NCI-H460 (cell line): ENCODE measurements at places on chromosomes 4 and X.

- no peak for DNase-seq
Observed at GRCh38 chr4:113404841-113405240, 355.4 kb downstream of the ANK2 start.

GRCh38 chrX:86016139-86016538, 31.2 kb downstream of the CHM start:
- DNase-seq: no peak

- DNase-seq: no peak
Observed at GRCh38 chr4:55906989-55907388, 41.8 kb upstream of the CEP135 start.

GRCh38 chr4:8727546-8728510, 135.3 kb downstream of the CPZ start:
- no peak for DNase-seq

DNA sequence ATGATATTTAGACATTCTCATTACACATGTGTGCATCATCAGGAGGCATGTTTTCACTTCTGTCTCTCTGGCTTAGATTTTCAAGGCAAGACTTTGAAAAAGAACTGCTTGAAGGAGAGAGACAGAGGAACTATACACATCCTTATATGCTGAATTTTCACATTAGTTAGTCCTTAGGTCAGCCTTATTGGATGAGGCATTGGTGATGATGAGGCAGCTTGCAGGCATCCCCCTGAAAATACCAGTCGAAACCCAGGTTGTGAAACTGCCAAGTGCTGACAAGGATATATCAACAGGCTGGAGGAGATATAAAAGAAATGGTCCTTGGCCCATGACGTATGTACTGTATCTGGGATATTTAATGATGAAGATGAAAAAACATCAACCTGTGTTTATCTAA, 297.2 kb upstream of the AADAT start:
- no peak for DNase-seq

DNA sequence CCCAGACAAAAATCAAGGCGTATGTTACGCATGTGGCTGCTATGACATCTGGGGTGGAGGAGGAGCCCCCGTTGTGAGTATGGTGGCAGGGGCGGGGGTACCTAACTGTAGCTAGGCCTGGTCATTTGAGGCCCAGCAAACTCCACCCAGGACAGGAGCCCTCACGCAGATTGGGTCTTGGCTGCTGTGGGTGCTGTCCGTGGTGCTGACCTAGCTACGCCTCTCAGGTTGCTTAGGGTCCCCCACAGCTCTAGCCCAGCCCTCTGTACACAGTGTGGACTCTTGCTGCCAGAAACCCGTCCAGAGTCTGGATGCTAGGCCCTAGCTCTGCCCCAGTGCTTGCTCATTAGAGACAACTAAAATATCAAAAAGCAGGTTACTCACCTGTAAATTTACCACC, 146.7 kb upstream of the PSAPL1 start:
- peak; percentile 1 for DNase-seq

DNA sequence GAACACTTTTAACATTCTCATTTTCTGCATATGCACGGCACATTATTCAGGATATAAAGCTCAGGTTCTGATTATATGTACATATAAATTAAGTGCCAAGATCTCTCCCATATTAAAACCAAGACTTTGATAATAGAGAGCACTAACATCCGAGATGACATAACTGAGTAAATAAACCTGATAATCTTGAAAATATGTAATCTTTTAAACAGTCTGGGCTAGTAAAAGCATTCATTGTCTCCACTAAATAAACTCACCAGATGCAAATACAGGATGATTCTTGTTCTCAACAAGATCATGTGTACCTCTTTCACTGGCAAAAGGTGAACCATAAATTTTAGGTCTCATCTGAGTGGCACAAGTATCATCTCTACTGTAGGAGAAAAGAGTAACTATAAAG, 942.2 kb downstream of the TRAM1L1 start:
- no peak for DNase-seq
